ENCODE measurements at places on chromosomes 16 and 17. TPM values are rescaled to one million over a fixed set of nuclear protein-coding genes. Genes with fewer than 3 reads are reported as not detected.

Gene KRTAP9-2
- total RNA-seq = not detected

Gene ATP2A1
- 1.3 TPM for total RNA-seq

Gene CDYL2
- 0.54 TPM for total RNA-seq

Gene TMEM88
- 0.45 TPM for total RNA-seq

Gene MED13
- total RNA-seq = 12.7 TPM

Gene DNAAF1
- 0.19 TPM for total RNA-seq

Gene PPL
- 4.8 TPM for total RNA-seq

Gene RAI1
- total RNA-seq = 40.2 TPM

Gene CDH15
- not detected for total RNA-seq

Gene PRSS53
- 1.1 TPM for total RNA-seq

Gene CES5A
- not detected for total RNA-seq

Gene TAOK1
- total RNA-seq = 21.5 TPM

Gene EVI2B
- not detected for total RNA-seq

Gene DNAJC7
- 130 TPM for total RNA-seq

Gene KRT28
- not detected for total RNA-seq

Gene ABAT
- total RNA-seq = 0.15 TPM

Gene UNKL
- 19.8 TPM for total RNA-seq

Gene MYOCD
- 1.0 TPM for total RNA-seq

Gene HOXB1
- total RNA-seq = not detected

Gene SLC2A4
- total RNA-seq = 0.20 TPM

Gene SLC16A11
- total RNA-seq = not detected

Gene GJC1
- total RNA-seq = 35.8 TPM

Gene ARMC5
- 11.8 TPM for total RNA-seq

Gene PYCARD
- 37.8 TPM for total RNA-seq

Gene CCL1
- not detected for total RNA-seq

Gene XAF1
- not detected for total RNA-seq

Gene AXIN1
- 36.6 TPM for total RNA-seq

Gene KRT20
- total RNA-seq = 0.61 TPM

Gene TP53TG3C
- total RNA-seq = not detected

Gene PSMC3IP
- total RNA-seq = 38.0 TPM

Gene BIRC5
- total RNA-seq = 103 TPM

Gene ZSCAN10
- not detected for total RNA-seq

Gene SMPD3
- 0.32 TPM for total RNA-seq

Gene PROCA1
- total RNA-seq = 1.1 TPM

Gene SRCIN1
- 2.4 TPM for total RNA-seq

Gene PDILT
- not detected for total RNA-seq

Gene RGS11
- 4.4 TPM for total RNA-seq

Gene CRHR1
- 0.75 TPM for total RNA-seq

Gene C16orf96
- total RNA-seq = 0.04 TPM

Gene FKBP10
- 98.5 TPM for total RNA-seq

Gene ZFHX3
- 9.9 TPM for total RNA-seq

Gene GALR2
- 2.0 TPM for total RNA-seq

Gene ZFPM1
- total RNA-seq = 6.7 TPM

Gene CHD9NB
- 0.96 TPM for total RNA-seq

Gene USP43
- total RNA-seq = 5.0 TPM

Gene EFCAB13
- 1.8 TPM for total RNA-seq

Gene HEATR9
- not detected for total RNA-seq

Gene MMP25
- total RNA-seq = 0.79 TPM

Gene MPV17L
- 5.8 TPM for total RNA-seq

Gene FZD2
- total RNA-seq = 44.3 TPM

Gene UMOD
- total RNA-seq = not detected

Gene MT1M
- not detected for total RNA-seq

Gene SOX15
- 0.30 TPM for total RNA-seq

Gene PYY
- not detected for total RNA-seq

Gene CALB2
- 4.7 TPM for total RNA-seq

Gene C16orf89
- not detected for total RNA-seq

Gene RHBDL1
- total RNA-seq = 1.0 TPM

Gene TNFRSF17
- not detected for total RNA-seq

Gene PIMREG
- 31.8 TPM for total RNA-seq
